NCI-H460 (cell line): ENCODE measurements at places on chromosomes 1 and 21.

GRCh38 chr1:235127203-235127602 lies 1.4 kb downstream of the TOMM20 start:
- DNase-seq = no peak

- no peak for DNase-seq
These were observed 23.3 kb downstream of the QSOX1 start for GRCh38 chr1:180177931-180178330.

DNA sequence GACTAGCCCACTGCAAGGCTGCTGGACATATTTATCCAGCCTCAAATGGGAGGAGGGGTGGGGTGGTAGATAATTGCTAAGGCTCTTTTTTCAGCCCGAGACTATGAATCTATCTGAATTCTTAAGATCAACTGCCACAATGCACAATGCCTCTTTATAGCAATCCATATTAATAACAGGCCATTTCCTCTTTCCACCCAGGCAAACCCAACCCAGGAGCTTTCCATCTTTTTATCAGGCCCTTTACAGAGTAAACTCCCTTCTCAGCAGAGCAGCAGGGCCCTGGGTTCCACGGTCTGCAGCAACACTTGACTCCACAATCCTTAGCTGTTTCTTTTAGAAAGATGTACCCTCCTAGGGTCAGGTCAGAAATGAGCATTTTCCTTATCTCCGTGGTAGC lies 806 bp downstream of the DDOST start:
- DNase-seq = no peak

GRCh38 chr1:193856261-193856660 lies 669.8 kb upstream of the B3GALT2 start:
- no peak for DNase-seq

- no peak for DNase-seq
These were observed 64.7 kb downstream of the S1PR1 start for GRCh38 chr1:101301446-101302057.

- DNase-seq = no peak
These were observed 23.2 kb upstream of the ARHGEF16 start for GRCh38 chr1:3431266-3431665.

DNA sequence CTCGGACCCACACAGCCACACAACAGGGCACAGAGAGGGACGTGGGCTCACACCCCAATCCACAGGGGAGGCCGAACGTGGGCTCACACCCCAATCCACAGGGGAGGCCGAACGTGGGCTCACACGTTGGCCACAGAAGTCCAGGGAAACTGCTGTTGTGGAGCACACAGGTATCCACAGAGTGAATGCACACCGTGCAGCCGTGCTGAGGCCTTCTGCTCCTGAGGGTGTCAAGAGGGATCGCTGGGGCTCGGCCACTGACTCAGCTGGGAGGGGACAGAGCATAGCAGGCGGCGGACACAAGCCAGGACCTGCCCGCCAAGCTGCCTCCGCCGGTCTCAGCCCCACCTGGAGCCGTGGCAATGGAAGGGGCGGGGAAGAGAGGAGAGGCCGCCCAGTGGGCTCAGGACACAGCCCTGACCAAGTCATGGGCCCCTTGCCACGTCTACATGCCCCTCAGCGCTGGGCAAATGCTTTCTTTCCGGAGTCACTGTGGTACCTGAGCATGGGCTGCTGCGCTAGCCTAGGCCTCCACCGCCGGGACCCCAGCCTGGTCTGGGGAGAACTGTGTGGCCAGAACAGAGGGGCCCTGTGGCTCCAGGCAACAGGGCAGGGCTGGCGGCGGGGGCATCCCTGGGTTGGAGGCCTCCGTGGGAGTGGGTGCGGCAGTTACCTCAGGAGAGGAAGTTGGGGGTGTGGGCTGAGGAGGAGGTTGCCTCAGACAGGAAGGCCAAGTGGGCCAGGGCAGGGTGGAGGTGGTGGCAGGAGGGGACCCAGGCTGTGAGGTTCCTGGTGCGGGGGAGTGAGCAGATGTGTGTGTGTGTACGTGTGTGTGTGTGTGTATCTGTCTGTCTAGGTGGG lies 1.2 kb downstream of the SYTL1 start:
- no peak for DNase-seq

DNA sequence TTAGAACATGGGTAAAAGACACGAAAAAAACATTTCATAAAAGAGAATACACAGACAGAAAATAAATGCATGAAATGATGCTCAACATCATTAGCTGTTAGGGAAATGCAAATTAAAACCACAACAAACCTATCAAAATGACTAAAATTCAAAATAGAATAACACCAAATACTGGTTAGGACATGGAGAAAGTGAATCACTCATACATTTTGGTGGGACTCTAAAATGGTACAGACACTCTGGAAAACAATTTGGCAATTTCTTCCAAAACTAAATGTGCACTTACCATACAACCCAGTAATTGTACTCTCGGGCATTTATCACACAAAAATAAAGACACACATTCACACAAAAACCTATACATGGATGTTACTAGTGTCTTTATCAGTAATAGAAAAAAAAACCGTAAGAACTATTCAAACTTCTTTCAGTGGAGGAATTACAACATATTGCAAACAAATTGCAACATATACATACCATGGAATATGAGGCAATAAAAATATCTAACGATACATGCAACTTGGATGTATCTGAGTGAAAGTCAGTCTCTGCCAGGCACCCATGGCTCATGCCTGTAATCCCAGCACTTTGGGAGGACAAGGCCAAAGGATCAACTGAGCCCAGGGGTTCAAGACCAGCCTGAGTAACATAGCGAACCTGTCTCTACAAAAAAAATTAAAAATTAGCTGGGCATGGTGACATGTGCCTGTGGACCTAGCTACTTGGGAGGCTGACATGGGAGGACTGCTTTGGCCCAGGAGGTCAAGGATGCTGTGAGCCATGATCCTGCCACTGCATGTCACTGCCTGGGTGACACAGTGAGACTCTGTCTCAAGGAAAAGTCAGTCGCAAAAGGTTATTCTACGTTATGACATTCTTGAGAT lies 19.6 kb downstream of the HSF2BP start:
- DNase-seq = peak; percentile 68

DNA sequence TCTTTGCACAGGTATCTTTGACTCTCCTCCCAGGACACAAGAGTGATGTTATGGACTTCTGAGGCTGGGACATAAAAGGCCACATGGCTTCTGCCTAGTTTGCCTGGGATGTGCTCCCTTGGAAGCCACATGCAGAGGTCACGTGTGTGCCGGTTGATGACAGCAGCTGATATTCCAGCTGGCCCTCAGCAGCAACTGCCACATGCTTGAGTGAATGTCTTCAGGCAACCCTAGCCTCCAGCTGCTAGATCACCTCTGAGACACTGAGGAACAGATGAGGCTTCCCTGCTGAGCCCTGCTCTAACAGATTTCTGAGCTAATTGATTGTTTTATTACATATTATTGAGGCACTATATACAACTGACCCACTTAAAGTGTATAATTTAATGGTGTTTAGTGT lies 11.6 kb upstream of the AKR7A3 start:
- no peak for DNase-seq

- no peak for DNase-seq
These were observed 18.9 kb downstream of the COLGALT2 start for GRCh38 chr1:184018622-184019021.
